Aorta (tissue), 5 donors: ENCODE measurements at places on chromosomes 7 and 10.

- no peak for DNase-seq
Measured at GRCh38 chr7:88480896-88481295, 174.2 kb upstream of the STEAP4 start.

DNA sequence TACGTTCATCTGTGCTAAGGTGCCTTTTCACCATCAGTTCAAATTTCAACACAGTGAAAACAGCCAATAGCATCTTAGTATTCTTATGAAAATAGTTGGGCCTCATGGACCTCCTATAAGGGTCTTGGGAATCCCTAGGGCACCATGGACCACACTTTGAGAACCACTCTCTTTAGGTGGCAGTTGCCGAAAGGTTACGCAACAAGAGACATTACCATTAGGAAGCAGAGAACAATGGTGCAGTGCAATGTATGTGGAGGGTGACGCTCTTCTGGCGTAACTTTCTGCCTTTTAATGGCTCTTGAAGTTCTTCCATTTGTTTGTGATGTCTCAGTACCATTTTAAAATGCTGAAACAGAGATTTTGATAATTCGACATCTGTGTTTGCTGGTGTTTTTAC is 131.1 kb downstream of the CNNM2 start:
- DNase-seq: no peak

DNA sequence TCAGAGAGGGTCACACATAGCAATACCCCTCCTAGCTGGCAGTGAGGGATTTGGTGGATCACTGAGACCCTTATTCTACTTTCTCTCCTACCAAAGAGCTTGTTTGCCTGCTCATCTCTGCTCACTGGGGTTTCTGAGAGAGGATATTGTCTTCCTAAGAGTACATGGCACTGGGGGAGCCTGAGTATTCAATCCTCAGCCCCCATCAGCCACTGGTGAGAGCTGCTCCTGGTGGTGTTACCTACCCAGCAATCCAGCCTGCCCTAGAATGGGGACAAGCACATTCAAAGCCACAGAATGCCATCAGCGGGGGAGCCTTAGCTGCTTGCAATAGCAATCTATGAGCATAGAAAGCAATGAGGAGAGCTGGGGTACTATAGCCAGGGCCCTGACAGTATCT is 281.1 kb downstream of the WDR11 start:
- no peak for DNase-seq

GRCh38 chr10:95480901-95481491 is 80.2 kb downstream of the SORBS1 start:
- no peak for DNase-seq

- no peak for DNase-seq
Measured at GRCh38 chr10:111077785-111078504, 1.1 kb downstream of the ADRA2A start.

DNA sequence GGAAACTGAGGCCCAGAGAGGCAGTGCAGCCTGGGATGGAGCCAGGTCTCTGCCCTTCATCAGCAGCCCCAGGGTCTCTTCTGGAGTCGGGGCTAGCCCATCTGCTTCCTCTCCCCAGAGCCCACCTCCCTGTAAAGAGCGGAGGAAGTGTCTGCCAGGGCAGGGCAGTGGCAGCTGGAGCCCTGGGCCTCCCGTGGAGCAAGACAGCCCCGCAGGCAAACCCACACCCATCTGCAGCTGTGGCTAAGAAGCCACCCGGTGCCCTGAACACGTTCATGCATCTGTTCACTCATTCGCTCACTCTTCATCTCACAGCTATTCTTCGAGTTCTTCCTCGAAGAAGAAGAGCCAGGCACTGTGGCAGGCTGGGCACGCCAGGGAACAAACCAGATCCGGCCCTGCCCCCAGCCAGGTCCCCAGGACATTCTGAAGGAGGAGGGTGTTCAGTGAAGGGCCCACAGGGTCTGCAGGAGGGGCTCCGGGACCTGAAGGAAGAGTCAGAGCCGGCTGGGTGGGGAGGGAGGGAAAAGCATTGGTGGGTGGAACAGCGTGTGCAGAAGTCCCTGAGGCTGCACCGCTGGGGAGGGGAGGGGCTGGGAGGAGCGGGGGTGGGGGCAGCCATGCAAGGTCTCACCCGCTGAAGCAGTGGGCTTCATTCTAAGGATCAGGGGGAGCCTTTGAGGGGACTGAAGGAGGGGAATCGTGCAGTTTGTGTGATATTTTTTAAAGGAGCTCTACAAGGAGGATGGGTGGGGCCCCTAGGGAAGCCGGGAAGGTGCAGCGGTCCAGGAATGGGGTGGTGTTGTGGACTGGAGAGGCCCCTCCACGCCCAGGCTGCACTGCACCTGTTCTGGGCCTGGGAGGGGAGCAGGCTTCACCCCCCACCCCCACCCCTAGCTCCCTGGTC is 99.1 kb downstream of the UNCX start:
- DNase-seq: no peak

GRCh38 chr10:124742413-124743190 is 1.6 kb downstream of the FAM53B start:
- DNase-seq: peak; percentile 44

DNA sequence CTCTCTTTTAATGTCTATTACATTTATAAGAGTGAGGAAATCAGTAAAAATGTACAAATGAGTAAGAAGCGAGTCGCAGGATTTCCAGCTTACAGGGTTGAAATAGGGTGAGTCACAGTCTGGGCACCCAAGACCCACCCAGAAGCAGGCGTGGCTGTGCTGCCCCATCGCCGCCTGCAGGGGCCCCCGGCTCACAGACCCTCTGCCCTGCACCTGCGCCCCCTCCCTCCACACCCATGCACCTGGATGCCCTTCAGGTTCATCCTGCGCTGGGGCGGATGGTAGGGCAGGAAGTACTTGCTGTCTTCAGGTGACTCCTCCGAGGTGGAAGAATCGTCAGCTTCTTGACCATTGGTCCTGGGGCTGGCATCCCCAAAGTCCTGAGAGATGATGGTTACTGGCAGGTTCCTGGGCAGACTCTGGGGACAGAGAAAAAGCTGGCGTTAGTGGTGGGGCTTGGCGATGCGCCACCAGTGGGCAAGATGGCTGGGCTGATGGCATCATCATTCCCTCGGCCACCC is 90.2 kb upstream of the GNA12 start:
- DNase-seq: peak; percentile 62

GRCh38 chr10:63318491-63318890 is 147.3 kb downstream of the JMJD1C start:
- DNase-seq: no peak

- no peak for DNase-seq
Measured at GRCh38 chr7:40883826-40884225, 749.0 kb downstream of the SUGCT start.

DNA sequence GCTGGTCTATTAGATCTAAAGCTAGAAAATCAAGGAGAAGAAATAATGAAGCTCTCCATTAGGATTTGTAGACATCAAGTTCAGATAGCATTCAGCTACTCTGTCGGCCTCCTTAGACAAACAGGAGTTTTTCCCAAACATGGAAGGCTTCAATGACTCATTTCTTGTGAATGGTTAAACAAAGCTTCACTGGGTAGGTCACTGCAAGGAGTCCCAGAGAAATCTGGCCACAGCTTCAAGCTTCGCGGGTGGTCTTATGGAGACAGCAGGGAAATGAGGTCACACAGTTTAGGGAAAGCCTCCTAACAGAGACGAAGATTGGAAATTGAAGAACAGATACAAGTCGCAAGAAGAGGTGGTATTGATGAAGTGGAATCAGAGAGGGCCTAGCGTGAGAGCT is 22.6 kb upstream of the LRRC72 start:
- no peak for DNase-seq

GRCh38 chr10:103181244-103181643 is 11.8 kb downstream of the NT5C2 start:
- no peak for DNase-seq

DNA sequence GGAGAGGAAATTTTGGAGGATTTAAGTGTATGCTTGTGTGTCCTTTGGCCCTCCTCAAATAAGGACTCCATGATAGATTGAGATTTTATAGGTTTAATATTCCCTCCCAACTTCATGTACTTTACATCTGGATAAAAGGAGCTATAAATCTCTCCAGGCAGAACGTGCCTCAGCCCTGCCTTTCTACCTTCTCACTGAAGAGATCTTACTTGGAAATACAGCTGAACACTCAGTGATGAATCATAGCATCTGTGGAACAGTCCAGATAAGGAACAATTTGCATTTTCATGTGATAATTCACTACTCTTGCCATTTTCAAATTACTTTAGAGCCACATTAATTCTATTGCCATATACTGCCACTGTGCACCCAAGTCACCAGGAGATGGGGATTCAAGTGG is 364.6 kb upstream of the PODXL start:
- DNase-seq: no peak

DNA sequence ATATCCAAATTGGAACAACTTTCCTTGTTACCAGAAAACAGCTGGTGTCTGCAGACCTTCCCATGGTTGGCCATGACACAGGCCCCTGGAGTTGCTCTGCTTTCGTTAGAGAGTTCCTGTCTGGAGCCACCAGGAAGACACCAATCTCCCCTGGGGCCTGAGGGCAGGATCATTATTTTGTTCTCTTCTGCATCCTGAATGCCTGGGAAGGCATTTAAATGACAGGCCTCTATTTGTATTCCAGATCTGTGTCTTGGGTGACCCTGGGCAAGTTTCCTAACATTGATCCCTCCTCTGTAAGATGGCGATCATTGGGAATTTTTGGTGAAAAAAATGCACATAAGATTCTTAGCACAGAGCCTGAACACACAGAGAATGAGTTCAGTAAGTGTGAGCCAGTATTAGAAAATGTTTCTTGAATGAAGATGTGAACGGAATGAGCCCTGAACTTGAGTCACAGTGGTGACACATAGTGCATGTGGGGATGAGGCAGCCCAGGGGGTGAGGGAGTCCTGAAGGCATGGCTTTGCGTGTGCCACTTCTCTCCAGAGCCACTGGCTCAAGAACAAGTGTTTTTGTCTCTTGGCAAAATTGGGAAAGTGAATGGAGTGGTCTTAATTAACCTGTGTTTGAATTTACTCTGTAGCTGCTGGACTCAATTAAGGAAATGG is 28.4 kb downstream of the BMPER start:
- no peak for DNase-seq

GRCh38 chr7:29247224-29247962 is 52.8 kb downstream of the CHN2 start:
- no peak for DNase-seq

DNA sequence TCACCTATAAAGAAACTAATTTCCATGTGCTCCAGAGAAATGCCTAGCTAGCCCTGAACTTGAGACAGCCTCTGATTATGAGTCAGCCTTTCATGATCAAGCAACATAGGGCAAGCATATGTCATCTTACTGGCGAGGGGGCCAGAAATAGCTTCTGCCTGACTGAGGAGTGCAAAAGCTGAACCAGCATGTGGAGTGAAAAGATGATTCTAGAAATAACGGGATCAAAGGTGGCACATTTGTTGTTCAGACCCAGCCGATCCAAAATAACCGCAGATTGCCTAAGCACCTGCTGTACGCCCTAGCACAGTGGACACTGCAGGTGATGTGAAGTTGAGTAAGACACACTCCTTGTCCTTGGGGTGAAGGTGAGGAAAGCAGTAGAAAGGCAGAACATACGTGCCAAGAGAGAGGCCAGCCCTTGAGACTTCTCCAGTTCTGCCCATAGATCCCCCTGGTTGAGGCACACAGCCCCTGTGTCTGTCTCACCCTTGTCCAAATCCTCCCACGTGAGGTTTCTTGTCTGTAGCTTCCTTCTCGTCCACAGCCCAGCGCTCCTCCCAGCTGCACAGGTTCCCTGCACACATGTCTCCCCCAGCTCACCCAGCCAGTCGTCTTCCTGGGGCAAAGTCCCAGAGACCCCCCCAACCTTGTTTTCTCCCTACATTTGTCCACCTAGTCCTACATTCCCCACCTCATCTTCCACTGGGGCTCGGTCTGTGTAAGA is 2.8 kb upstream of the BCL7B start:
- DNase-seq: no peak

- no peak for DNase-seq
Measured at GRCh38 chr7:1725199-1725690, 55.2 kb downstream of the ELFN1 start.

DNA sequence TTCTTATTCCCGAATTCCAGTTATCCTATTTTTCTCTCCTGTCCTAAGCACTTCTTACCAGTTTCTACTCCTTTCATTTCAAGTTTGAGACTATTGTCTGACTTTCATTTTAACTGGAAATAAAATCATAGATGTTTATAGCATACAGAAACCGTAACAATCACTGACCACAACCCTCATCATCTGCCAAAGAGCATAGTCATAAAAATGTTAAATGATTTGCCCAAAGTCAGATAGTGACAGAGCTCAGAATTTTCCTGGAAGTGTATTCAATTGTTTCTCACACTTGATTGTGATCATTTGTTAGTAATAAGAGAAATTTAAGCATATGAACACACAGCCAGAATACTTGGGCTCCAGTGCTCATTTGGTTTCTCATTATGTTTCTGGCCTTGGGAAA is 250.5 kb upstream of the PCDH15 start:
- no peak for DNase-seq

- DNase-seq: no peak
Measured at GRCh38 chr7:91336106-91336505, 71.9 kb downstream of the FZD1 start.

- no peak for DNase-seq
Measured at GRCh38 chr7:106357675-106358074, 72.9 kb upstream of the NAMPT start.

GRCh38 chr10:132847856-132848255 is 61.9 kb upstream of the NKX6-2 start:
- peak; percentile 55 for DNase-seq

- no peak for DNase-seq
Measured at GRCh38 chr7:98669329-98670000, 52.4 kb downstream of the NPTX2 start.

- no peak for DNase-seq
Measured at GRCh38 chr7:139589474-139589873, 66.0 kb downstream of the CLEC2L start.

DNA sequence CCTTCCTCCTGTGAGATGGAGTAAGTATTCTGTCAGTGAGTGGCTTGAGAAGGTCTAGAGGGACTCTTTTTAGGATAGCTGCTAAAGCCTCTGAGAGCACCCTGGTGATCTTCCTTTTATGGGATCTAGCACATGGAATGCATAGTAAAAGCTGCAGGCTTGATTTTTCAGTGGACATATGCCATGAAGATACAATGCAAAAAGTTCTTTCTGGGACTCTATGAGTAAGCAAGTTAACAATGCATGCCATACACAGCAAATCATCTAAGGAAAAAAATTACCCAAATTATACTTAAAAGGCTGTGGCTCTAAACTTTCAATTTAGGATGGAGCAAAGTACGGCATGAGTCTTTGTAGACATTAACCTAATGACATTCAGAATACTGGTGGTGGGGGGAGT is 154.5 kb downstream of the SGMS1 start:
- no peak for DNase-seq

- DNase-seq: no peak
Measured at GRCh38 chr7:20194343-20194995, 22.7 kb downstream of the MACC1 start.

GRCh38 chr10:10794791-10795191 is 222.9 kb upstream of the CELF2 start:
- DNase-seq: no peak

GRCh38 chr7:116986611-116987565 is 33.6 kb downstream of the ST7 start:
- DNase-seq: no peak
